ENCODE measurements at places on chromosomes 7 and 10.

DNA sequence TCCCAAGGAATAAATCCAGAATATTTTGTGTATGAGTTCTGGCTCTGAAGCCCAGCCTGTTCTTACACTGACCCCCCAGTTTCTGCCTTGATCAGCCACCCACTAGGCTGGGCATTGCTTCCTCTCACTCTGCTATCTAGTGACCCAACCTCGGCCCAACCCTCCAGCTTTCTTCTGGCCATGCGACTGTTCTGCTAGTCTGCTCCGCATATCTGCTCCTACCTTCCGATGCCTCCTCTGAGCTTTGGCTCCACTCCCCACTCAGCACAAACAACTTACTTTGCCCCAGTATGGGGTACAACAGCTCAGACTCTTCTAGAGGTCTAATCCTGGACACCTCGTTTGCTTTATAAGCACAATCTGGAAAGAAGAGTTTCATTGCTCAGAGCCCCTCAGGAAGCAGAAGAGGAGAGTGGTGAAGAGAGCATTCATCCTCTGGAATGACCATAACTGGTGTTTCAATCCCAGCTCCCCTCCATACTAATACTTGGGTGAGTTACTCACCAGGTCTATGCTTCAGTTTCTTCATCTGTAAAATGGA is 99.6 kb downstream of the NPSR1 start:
- DNase-seq: no peak

DNA sequence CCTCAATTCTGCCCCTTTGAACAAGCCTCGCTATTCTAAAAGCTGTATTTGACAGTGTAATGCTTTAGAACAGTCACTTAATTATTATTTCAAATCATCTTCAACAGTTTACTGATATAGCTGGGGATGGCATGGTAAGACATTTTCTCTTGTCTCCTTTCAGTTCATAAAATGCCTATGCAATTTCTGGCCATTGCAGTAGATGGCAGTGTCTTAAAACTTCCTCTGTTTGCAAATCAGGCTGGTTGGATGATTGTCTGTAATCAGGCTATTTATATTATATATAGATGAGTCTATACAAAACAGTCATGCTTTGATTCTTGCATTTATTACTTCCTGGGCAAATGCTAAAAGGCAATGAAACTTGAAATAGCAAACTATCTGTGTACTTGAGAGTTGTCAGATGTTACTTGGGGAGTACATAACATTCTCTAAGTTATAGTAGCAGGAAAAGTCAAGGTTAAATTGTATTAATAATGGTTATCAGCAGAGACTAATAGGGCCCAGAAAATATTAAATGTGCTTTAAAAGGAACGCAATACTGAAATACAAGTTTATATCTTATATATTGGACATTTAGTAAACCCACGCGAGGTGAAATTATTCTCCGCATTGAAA is 55.5 kb upstream of the LHFPL3 start:
- DNase-seq: no peak

DNA sequence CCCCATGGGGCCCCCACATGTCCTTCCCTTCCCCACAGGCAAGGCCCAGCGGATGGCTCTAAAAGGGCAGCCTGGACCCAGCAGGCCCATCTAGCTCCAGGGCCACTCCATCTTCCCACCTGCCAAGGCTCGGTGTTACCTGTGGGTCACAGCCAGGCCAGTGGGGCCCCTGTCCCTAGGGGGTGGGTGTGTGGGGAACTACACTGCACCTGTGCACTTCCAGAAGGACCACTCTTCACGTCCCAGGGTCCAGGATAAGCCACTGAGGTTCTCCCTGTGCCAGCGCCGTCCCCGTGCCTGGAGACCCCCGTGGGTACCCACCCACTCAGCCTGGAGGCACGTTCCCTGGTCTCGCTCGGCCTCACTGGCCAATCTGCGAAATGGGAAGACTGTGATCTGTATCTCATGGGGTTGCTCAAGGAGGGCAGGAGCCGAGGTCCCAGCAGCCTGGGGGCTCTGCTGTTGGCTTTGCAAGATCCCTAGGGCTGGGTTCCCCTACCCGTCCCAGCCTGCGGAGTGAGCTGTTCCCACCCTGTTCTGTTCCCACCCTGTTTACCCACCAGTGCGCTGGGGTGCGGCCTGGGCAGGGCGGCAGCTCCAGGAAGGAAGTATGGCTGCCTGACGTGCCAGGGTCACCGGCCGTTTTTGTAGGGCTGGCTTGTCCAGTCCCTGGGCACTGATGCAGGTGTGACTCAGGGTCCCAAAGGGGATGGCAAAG is 4.6 kb downstream of the PWWP2B start:
- DNase-seq: no peak

GRCh38 chr7:129517931-129518330 is 15.6 kb downstream of the SMKR1 start:
- no peak for DNase-seq

DNA sequence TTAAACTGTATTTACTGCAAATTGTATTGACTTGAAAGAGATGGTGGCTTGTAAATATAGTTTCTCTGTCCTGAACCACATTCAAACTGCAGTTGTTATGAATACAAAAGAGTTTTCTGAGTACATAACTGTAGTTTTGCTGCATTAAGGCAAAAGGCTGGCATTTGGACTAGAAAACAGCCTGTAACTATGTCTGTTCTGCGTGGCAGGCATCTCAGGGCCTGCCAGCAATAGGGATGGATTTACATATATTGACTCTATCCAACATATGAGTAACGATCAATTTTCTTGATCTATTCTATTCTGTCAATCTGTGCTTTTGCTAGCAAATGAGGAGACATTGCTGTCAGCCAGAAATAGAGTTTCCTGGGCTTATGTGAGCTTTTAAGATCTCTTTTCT is 174.6 kb downstream of the TMEM26 start:
- DNase-seq: no peak

- DNase-seq: no peak
These were observed 25.8 kb upstream of the PCGF5 start for GRCh38 chr10:91194497-91195179.

DNA sequence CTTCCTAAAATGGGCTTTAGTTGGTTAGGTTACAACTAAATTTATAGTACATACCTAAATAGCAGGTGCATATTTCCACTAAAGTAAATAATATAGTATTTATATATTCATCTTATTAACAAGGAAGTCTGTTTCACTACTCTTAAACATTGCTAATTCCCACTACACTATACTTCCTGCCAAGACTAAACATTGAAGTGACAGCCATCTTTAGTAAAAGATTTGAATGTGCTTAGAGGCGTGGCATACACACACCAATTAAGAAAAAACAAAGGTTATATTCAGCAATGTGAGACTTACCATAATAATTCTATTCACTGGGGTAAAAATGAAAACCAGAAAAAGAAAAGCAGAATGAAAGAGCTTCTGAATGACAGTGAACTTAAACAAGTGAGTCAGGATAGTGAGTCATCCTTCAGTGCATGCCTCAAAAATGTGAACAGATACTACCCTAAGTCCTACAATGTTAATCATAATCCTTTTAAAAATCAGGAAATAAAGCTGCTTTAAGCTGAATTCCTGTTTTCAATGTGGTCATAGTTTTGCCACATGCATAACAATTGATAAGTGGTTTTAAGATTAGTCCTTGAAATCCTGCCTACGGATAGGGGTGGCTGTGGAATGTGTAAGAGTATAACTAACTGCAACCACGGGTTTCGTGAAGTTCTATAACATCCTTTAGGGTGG is 59.4 kb downstream of the USP6NL start:
- DNase-seq: no peak

DNA sequence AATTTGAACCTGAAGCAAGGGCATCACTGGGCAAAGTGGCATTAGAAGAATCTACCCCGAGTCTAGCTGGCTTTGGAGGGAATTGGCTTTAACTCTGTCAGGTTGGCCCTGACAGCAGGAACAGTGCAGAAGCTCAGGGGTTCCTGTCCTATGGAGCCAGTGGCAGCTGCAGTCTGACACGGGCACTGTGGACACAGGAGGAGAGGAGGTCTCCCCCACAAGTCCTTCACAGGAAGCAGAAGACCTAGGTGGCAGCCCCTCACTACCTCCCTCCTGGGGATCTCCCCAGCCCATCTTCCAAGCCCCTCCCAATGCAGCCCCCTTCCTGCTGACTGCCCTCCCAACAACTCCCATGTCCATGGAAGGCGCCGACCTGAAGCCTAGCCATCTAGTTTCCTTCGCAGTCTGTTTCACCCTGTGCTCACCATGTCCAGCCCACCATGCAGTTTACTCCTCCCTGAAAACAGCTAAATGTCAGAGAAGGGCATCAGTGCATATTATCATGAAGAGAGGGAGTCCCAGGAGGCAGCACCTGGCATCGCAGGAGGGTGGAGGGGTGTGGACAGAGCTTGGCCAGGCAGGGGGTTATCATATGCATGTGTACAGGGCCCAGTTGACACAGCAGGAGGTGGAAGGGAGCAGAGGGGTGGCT is 17.9 kb upstream of the GDF10 start:
- DNase-seq: no peak

- DNase-seq: no peak
These were observed 304.9 kb downstream of the TCERG1L start for GRCh38 chr10:131006458-131007256.

- no peak for DNase-seq
These were observed 12.3 kb downstream of the ERCC6 start for GRCh38 chr10:49526619-49527018.

DNA sequence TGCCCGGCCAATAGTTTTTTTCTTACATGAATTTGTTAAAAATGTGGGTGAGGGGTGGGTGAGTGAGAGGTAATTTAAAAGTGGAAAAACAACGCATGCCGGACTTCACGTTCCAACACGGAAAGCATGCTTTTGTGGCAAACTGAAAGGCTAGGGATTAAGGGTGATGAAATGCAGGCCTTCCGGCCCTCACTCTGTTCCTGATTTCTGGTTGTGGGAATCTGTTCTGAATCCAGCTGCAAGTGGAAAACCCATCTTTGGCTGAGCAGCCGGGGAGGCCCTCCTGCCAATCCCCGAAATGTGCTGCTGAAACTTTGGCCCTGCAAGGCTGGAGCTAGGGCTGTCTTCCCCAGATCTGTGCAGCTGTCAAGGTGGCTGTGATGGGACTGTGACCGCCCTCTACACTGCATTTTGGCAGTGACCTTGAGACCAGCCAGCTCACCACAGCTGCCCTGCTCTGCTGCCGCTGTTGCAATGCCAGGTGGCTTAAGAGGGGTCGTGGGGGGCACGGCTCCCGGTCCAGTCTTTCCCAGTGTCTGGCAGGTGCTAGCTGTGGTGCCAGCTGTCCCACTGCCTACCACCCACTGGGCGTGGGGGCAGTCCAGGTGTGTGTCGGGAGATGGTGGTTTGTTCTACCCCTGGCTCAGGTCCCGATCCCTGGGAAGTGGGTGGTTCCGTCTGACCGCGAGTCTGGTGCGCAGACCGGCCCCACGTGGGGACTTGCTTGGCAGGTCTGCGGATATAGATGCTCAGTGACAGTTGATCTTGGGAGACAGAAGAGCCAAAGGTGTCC is 39.0 kb downstream of the TET1 start:
- DNase-seq: no peak

- DNase-seq: peak; percentile 34
These were observed 674 bp upstream of the OSBPL3 start for GRCh38 chr7:24980534-24981170.

DNA sequence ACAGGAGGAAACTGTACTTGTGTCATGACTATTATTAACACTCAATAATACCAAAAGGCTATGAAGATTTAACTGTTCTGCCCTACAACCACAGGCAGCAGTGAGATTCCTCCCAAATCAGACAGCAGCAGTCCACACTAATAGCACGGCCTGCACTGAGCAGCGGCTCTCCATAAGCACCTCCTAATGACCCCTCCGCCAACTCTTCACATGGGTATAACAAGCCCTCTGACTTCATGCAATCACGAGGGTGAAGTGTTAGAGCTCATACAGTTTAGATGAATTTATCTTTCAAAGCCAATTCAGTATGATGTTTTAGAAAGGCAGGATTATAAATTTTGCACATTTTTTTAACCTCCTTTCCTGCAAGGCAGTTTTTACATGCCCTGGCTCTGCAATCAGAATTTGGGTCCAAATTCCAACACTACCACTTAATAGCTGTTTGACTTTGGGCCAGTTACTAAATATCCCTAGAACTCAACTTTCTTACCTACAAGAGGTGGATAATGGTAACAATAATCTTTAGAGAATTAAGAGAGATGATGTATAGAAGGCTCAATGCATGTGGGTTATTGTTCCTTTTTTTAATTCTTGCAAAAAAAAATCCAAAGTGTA is 617.1 kb downstream of the KCNMA1 start:
- no peak for DNase-seq

DNA sequence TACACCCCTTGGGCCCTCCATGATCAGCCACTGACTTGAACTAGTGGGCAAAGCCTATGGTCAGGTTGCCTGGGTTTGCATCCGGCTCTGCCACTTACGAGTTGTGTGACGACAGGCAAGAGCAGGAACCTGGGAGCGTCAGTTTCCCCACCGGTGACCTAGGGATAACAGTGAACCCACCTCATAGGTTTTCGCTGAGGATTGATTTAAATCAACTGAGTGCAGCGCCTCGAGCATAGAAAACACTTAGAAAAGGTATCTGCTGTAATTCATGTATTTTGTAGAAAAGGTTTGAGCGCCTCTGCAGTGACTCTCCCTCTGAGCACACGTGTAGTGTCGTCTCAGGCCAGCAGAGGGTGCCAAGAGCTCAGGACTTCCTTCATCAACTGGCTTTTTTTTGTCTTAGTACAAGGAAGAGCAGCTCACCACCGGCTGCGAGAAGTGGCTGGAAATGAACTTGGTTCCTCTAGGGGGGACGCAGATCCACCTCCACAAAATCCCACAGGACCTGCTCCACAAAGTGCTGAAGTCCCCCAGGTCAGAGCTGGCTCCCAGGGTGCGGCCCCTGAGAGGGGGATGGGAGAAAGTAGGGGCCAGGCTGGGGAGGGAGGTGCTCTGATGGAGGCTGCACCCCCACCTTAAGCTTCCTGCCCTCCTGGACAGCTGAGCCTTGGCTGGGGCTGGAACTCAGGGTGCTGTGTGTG is 27.7 kb downstream of the BTBD16 start:
- DNase-seq: peak; percentile 37

DNA sequence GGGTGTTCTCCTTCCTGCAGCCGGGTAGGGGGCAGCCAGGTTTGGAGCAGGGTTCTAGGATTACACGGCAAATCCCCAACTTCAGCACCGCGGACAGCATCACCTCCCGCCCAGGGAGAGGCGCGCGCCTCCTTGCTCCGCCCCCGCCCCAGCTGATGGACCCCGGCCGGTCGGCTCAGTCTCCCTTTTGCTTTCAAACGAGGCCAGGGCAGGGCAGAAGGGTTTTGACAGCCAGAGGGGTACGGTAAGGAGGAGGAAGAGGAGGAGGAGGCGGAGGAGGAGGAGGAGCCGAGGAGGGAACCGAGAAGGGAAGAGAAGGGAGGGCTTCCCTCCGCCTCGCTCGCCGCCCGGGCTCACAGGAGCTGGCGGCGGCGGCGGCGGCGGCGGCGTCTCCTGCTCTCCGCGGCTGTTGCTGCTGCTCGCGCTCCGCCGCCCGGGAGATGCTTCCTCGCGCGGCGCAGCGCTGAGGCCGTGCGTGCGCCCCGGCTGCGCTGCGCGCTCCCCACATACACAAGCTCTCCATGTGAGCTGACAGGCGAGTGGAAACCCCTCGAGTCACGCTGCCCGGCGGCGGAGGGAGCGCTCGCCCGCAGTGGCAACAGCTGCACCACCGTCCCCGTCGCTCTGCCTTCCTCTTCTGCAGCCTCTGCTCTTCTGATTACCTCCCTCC is 615 bp upstream of the CNTNAP2 start:
- DNase-seq: no peak

GRCh38 chr10:13092291-13093102 is 7.5 kb upstream of the OPTN start:
- no peak for DNase-seq
